ENCODE measurements at places on chromosomes 4 and X.
A peak's percentile ranks its signal among the peaks of the same experiment; 100 is the strongest.

GRCh38 chr4:94880956-94881355, 123.2 kb downstream of the BMPR1B start:
- no peak overlapping the region for H3K27ac ChIP-seq
- H3K36me3 ChIP-seq, result no peaks in the 10 kb centered on the region
- H3K4me1 ChIP-seq, result no peaks in the 10 kb centered on the region
- no peaks in the 10 kb centered on the region for H3K27me3 ChIP-seq
- no peak overlapping the region for H3K4me3 ChIP-seq
- DNase-seq, result no peak

DNA sequence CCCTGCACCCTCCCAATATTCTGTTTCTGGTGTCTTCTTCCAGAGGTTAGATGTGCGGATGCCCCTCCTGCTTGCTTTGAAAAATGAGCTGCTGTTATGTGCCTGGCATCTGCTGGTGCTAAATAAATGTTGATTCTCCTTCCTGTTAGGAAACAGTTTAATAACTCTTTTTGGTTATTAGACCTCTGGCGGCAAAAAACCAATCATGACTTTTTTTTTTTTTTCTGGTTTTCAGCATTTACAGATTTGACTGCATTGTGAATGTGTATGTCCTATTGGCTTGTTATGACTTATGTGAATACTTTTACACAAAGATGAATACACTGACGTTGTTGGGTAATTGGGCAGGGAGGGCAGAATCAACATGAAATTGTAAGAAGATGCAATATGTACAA, 13.6 kb upstream of the TMEM156 start:
- no peaks in the 10 kb centered on the region for H3K4me1 ChIP-seq
- H3K4me3 ChIP-seq, result peak overlapping the region; percentile 76
- DNase-seq, result no peak

- no peak overlapping the region for H3K4me3 ChIP-seq
- no peaks in the 10 kb centered on the region for H3K4me1 ChIP-seq
- no peaks in the 10 kb centered on the region for H3K36me3 ChIP-seq
- DNase-seq, result no peak
Observed at GRCh38 chrX:71637253-71637618, 18.9 kb upstream of the CXCR3 start.

DNA sequence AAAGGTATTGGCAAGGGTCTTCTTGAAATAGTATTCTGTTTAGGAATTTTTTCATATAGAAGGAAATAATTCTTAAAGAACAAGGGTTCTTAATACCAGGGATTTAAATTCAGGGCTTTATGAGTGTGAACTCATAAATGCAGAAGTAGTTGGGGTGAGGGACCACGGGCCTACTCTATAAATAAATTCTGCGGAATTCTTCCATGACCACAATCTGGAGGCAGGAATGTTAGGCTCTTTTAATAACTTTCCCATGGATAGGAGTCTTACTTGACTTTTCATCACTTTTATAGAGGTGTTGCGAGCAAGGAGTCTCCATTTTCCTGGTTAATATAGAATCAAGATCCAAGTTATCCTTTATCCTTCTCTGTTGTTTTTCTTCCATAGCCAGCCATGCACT, 76.7 kb upstream of the SLC4A4 start:
- no peaks in the 10 kb centered on the region for H3K4me1 ChIP-seq
- H3K4me3 ChIP-seq, result no peak overlapping the region
- DNase-seq, result no peak
- no peaks in the 10 kb centered on the region for H3K27me3 ChIP-seq

DNA sequence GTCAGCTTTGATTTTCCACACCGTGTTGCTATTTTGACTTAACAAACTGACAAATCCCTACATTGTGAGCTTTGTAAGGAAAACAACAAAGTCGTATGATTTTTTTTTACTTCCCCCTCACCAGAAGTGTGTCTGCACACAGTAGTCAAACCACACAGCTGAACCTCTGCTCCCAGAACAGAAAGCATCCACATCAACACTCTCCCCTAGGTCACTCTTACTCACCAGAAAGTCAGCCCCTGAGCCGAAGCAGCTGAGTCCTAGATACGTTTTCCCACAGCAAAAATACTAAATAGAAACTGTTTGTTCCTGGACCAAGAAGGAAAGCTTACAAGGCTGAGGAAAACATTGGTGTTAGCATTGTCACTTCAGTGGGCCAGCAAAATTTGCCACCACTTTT, 305.7 kb downstream of the DHX15 start:
- no peaks in the 10 kb centered on the region for H3K27me3 ChIP-seq
- H3K27ac ChIP-seq, result no peak overlapping the region
- no peaks in the 10 kb centered on the region for H3K4me1 ChIP-seq
- H3K36me3 ChIP-seq, result no peaks in the 10 kb centered on the region
- DNase-seq, result no peak

- H3K36me3 ChIP-seq, result no peaks in the 10 kb centered on the region
- no peaks in the 10 kb centered on the region for H3K27me3 ChIP-seq
- no peak for DNase-seq
- H3K4me1 ChIP-seq, result no peaks in the 10 kb centered on the region
- H3K27ac ChIP-seq, result no peak overlapping the region
Observed at GRCh38 chrX:119687661-119688413, 5.1 kb downstream of the SEPTIN6 start.

GRCh38 chr4:1003271-1004070, 8.0 kb upstream of the FGFRL1 start:
- DNase-seq, result no peak
- H3K36me3 ChIP-seq, result no peaks in the 10 kb centered on the region
- no peak overlapping the region for H3K4me3 ChIP-seq
- H3K27me3 ChIP-seq, result peaks cover 40% of the 10 kb centered on the region
- H3K27ac ChIP-seq, result no peak overlapping the region
- peaks cover 11% of the 10 kb centered on the region for H3K4me1 ChIP-seq

DNA sequence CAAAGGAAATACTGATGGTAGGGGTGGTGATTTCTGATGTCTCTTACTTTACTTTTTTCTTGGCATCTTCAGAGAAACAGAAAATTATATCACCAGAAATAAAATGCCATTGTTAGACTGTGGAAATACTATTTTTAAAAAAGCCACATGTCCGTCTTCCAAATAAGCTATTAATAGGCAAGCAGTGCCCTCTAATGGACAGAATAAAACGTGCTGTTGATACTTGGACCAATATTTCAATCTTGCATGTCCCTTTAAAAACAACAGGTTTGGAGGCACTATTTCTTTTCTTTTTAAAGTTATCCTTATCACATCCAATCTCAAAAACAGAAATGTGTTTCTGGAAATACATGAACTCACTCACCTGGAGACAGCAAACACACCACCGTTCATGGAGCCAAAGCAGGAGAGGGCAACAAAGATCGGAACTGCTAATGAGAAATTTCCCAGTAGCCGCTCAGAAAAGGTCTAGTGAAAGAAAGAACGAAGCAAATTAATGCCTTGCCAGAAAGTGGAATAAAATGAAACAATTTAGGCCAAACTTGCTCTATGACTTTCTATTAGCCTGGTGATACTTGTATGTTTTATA, 59.2 kb downstream of the SLC7A11 start:
- DNase-seq, result peak; percentile 24
- H3K27ac ChIP-seq, result no peak overlapping the region
- H3K36me3 ChIP-seq, result no peaks in the 10 kb centered on the region
- no peaks in the 10 kb centered on the region for H3K27me3 ChIP-seq
- no peak overlapping the region for H3K4me3 ChIP-seq
- no peaks in the 10 kb centered on the region for H3K4me1 ChIP-seq

- no peaks in the 10 kb centered on the region for H3K36me3 ChIP-seq
- no peak overlapping the region for H3K27ac ChIP-seq
- no peaks in the 10 kb centered on the region for H3K4me1 ChIP-seq
- H3K27me3 ChIP-seq, result no peaks in the 10 kb centered on the region
- DNase-seq, result no peak
- H3K4me3 ChIP-seq, result no peak overlapping the region
Observed at GRCh38 chr4:8010618-8011017, 71.0 kb upstream of the AFAP1 start.

- H3K36me3 ChIP-seq, result no peaks in the 10 kb centered on the region
- no peaks in the 10 kb centered on the region for H3K27me3 ChIP-seq
- H3K27ac ChIP-seq, result no peak overlapping the region
Observed at GRCh38 chr4:126630230-126630629, 1002.5 kb upstream of the INTU start.

GRCh38 chrX:103635436-103635835, 6.7 kb downstream of the TCEAL1 start:
- no peaks in the 10 kb centered on the region for H3K36me3 ChIP-seq
- DNase-seq, result no peak
- no peak overlapping the region for H3K27ac ChIP-seq

DNA sequence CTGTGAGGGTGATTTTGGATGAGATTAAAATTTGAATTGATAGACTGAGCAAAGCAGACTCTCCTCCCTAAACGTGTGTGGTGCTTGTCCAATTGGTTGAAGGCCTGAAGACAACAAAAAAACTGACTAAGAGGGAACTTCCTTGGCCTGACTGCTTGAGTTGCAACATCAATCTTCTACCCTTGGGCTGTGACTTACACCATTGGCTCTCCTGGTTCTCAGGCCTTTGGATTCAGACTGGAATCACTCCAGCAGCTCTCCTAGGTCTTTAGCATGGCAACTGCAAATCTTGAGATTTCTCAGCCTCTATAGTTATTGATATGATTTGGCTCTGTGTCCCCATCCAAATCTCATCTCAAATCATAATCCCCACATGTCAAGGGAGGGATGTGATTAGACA, 49.7 kb upstream of the IGFBP7 start:
- H3K27ac ChIP-seq, result no peak overlapping the region
- no peaks in the 10 kb centered on the region for H3K4me1 ChIP-seq
- no peak for DNase-seq
- H3K27me3 ChIP-seq, result no peaks in the 10 kb centered on the region

DNA sequence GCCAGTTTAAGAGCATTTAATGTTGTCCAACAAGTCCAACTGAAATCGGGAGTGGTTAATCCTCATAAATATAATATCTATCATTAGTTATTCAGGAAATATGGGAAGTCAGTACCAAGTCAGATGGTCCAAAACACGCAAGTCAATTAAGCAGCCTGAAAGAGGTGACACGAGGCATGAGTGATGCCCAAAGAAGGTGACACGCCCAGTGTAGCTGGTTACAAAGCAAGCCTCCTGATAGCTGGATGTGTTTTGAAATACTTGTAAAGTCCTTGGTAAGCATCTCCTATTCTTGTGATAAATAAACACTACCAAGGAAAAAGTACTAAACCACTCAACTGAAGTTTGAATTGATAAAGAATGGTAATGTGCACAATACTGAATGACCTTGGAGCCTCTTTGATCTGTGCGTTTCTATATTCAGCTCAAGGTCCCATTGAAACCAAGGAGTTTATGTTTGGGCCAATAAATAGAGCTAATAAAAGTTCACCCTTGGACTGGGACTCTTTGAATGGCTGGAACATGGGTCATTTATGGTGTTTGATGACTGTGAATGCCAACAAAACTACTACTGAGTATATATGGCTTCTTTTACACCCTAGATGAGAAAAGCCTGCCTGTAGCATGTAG, 93.2 kb upstream of the KLF3 start:
- no peaks in the 10 kb centered on the region for H3K36me3 ChIP-seq
- peaks cover under 1% of the 10 kb centered on the region for H3K4me1 ChIP-seq
- no peak overlapping the region for H3K27ac ChIP-seq
- no peak overlapping the region for H3K4me3 ChIP-seq
- no peaks in the 10 kb centered on the region for H3K27me3 ChIP-seq
- no peak for DNase-seq

GRCh38 chrX:115968436-115969252, 201.9 kb upstream of the AGTR2 start:
- DNase-seq, result peak; percentile 19
- peak overlapping the region; percentile 63 for H3K27ac ChIP-seq
- H3K36me3 ChIP-seq, result no peaks in the 10 kb centered on the region

DNA sequence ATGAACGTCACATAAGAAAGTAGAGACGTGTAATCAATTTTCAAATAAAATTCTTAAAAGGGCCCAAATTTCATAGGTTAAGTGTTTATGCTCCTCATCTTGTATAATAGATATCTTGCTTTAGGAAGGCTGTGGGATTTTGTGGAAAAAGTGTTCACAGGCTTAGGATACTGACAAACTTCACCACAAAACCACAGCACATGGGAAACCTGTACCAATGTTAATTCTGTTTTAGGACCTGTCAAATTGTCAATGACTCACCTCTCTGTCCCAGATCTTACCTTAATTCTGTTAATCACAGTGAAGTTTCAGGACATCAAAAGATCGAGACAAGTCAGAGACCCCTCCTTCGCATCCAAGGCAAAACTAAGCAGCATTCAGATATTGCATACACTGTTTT, 24.2 kb downstream of the FGFBP1 start:
- no peak for DNase-seq
- no peak overlapping the region for H3K4me3 ChIP-seq
- no peaks in the 10 kb centered on the region for H3K36me3 ChIP-seq

DNA sequence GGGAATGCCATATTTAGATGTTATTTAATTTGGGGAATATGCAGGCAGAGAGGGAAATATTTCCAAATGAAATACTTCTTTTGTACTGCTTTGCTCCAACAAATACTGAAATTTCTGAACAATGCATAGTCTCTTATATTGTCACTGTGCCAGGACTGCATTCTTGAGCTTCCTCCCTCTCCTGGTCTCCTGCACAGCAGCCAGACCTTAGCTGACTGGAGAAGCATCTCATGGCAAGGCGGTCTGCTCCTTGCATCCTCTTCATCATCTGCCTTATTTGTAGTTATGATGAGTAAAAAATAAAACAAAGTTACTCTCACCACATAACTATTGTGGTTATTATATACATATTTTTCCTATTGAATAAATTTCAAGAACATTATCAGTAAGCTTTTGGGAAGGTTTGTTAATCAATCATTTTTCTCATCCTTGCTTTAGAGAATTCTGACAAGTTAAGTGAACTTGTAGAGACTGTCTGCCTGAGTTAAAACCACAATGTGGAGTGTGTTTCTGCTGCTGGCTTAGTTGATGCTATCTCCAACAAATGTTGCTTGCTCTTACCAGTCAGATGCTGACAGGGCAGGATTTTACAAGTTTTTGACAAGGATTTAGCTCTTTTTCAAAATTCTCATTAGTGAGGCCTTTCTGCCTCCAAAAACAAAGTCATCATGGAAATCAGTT, 153.6 kb downstream of the SOWAHB start:
- H3K27me3 ChIP-seq, result no peaks in the 10 kb centered on the region
- no peak overlapping the region for H3K4me3 ChIP-seq
- H3K27ac ChIP-seq, result no peak overlapping the region

DNA sequence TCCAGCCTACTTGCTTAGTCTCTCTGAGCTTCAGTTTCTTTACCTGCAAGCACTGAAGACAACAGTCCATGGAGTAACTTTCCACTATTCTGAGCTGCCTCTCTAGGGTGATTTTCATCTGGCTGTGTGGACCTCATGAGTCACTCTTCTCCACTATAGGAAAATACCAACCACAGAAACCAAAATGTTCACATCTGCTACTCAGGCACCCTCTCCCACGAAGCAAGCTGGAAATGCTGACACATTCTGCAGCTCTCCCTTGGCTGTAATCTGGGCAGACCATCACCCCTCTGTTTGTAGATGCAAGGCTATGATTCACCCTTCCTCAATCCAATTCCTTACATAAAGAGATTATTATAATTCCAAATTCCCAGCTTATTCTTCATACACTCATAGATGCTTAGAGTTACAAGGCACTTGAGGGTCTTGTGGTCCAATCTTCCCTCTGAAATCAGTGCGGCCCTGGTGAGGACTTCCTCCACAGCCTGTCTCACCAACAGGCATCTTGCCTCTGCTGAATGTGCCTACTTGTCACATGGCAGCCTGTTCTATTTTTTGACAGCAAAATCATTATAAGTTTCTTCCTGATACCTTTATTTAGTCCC, 97.0 kb upstream of the LNX1 start:
- H3K27me3 ChIP-seq, result no peaks in the 10 kb centered on the region
- H3K36me3 ChIP-seq, result no peaks in the 10 kb centered on the region
- no peaks in the 10 kb centered on the region for H3K4me1 ChIP-seq
- H3K4me3 ChIP-seq, result no peak overlapping the region
